ENCODE measurements at places on chromosomes 2 and 18.

DNA sequence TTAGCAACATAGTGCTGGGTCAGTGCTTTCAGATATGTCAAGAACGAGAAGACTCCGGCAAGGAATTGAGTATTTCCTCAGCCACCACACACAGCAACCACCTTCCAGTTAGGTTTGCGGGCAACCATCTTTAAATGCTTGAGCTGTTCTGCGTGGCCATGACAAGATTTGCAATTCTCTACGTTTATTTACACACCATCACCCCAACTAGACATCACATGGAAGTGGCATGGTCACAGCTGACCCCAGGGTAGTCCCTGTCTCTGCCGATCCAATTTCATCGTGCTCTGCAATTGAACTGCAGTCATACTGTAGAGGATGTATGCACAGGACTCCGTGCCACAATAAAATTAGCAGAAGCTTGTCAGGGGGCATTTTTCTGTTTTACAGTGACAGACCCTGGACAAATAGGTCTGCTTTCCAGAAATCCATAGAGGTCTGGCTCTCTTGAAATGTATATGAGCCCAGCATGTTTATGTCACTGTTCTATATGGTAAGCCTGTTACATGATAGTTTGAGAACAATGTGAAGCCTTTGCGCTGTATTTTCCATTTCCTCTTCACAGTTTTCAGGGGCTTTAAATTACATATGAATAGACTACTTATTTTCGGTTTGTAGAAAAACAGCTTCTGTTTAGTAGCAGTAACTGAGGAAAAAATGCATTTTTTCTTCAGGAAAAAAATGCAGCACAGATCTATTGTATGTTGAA is 605.2 kb downstream of the NR4A2 start:
- no peak for DNase-seq

DNA sequence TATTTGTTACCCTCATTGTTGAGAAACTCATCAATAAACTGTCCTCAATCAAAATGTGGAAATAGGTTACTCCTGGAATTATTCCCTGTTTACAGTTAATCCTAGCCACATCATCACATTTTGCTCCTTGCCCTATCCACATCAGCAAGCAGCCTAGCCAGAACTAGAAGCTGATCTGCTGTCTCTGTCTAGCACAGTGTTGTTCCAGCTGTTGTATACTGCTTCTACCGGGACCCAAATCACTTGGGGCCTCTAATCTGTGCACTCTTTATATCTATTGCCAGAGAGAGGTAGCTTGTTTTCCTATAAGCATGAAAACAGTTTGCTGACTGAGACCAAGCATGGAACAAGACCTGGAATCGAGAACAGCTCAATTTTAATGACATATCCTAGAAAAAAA is 196.2 kb upstream of the SP5 start:
- DNase-seq, result no peak

- DNase-seq, result no peak
Observed at GRCh38 chr2:44879269-44880124, 62.0 kb upstream of the SIX3 start.

DNA sequence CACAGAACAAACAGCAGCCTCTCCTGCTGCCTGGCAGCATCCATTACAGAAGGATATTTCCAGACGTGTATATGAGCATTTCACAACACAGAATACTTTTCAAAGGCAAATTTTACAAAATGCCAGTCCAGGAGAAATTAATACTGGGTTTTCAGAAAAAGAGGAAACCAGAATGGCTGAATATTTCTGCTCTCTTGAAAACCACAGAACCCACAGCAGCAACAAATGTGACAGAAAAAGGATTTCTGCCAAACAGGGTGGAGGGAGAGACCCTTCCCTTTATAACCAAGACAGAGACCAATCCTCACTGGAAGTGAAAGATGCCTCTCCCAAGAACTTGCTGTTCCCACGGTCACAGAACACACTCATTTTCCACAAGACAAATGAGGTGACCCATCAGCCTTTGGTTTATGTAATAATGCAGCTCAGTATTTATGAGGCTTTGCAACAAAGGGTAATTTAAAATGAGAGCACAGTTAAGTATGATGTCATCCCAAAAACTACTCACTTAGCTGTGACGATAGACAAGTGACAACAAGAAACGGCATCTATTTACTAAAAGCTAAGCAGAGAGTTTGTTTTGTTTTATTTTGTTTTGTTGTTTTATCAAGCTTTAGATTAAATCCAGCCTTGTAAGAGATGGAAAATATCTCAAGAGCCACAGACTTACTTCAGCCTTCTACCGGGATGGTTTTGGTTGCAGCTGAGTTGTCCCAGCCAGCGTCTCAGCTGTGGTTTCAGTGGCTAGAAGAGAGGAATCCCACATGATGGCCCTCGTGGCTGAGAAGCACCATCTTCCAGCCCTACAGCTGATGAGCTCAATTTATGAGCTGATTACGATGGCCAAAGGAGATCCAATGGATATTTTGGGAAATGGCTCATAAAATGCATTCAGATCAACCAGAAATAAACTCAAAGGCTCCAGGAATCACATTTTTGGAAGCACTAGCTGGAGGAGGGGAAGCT is 249.3 kb upstream of the AGAP1 start:
- DNase-seq, result no peak

Data from CD4-positive, alpha-beta T cell treated with Interleukin-6 at 100 ng/mL for 8 hours (primary cell).